ENCODE measurements at places on chromosomes 13 and 19.

GRCh38 chr19:1134431-1134830 lies 30.6 kb downstream of the GPX4 start:
- no peak for DNase-seq

- DNase-seq, result no peak
These were observed 236.3 kb downstream of the COL4A1 start for GRCh38 chr13:110070511-110071120.

- no peak for DNase-seq
These were observed 65.4 kb downstream of the RUBCNL start for GRCh38 chr13:46321494-46322225.

- no peak for DNase-seq
These were observed 354.5 kb upstream of the NBEA start for GRCh38 chr13:34587576-34587975.

DNA sequence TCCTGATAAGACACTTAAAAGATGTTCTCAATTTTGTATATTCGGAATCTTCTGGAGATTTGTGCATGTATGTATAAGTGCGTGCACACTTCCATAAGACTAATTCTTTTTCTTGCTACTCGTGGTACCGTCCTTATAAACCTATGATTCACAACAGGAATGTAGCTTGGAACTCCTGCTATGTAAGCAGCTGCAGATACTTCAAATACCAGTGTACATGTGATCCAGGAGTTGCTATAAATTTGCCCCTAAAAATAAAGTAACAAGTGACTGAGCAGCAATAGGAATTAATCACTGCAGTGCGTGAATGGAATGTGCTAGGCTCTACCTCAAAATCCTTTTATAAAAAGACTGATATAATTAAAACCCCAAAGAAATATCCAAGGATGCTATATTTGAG lies 214.9 kb downstream of the KLF5 start:
- no peak for DNase-seq

GRCh38 chr19:18123819-18124218 lies 26.2 kb downstream of the MAST3 start:
- DNase-seq, result no peak

GRCh38 chr19:31668921-31669320 lies 319.7 kb upstream of the TSHZ3 start:
- DNase-seq, result no peak

DNA sequence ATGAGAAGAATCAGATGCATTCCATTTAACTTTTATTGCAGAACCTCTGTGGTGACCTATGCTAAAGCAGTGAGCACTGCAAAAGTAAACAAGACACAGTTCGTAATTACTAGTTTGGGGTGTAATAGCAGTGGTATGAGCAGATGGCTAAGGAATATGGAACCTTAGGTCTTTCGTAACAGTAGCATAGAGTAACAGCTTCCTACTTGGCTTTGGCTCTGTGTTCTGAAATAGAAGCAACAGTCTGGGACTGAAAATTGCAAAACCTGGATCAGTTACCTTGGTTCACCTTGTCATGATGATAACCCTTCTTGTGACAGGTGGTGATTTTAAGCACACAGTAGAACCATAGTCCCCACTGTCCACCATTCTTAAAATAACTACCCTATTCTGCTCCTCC lies 303.4 kb downstream of the GPC6 start:
- DNase-seq, result no peak

Data from left forelimb (tissue), 1 donor.